Bone marrow (tissue), 2 donors: ENCODE measurements at places on chromosomes 4 and X.

DNA sequence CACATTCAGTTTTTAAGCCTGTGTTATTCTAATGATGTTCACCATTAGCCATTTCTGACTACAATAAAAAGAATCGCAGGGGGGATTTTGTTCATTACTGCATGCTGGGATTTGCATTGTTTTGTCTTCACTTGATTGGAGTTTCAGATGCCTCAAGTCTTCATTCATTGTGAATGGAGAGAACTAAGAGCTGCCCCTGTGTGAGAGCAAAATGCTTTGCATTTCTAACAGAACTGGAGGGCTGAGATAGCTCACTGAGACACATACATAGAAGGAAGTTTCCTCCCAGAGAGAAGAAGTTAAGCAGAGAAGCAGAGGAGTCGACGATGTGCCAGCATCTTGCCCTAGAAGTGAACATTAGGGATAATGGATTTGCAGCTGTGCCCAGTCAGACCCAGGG lies 113.5 kb upstream of the GATB start:
- DNase-seq = no peak

DNA sequence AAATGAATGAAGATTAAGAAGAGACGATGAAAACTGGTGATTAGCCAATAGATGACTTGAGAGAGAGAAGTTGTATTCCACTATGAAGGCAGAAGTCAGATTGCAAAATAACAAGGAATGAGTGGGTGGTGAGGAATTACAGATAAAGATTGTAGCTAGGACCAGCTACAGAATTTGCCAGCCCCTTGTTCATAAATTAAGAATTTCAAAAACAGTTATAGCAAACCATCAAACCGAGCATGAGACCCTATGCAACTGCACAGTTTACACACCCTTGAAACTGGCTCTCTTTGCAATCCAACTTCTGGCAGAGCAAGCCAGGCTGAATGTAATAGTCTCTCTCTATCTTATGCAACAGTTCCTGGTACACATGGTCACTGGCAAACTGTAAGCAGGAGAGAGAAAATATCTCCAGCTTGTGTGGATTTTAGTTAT lies 35.2 kb downstream of the STAP1 start:
- DNase-seq = no peak

- DNase-seq = no peak
Observed at GRCh38 chrX:20521222-20521621, 254.5 kb upstream of the RPS6KA3 start.

DNA sequence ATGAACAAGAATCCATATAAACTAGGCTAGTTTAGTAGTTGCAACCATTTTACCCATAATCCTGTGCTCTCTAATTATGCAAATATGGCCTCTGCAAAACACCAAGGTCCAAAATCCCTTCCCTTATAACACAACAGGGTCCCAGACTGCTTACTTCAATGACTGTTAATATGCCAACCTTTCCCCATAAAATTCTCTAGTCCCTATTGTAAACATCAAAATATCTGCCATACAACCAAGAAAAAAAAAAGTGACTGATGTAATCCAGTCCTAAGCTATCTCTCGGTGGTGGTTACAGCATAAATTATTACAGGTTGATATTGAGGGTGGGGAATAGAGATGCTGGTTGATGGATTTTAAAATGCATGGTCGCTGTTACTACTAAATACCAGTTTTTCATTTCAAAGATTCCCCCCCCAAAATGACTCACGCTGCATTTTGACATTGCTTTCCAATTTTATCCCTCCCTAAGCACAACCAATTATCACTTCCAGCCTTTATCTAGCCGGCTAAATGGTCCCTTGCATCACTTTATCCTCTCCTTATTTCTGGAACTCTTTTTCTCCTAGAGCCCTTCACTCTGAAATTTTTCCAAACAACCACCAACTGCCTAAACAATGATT lies 44.8 kb downstream of the TSPAN5 start:
- no peak for DNase-seq

DNA sequence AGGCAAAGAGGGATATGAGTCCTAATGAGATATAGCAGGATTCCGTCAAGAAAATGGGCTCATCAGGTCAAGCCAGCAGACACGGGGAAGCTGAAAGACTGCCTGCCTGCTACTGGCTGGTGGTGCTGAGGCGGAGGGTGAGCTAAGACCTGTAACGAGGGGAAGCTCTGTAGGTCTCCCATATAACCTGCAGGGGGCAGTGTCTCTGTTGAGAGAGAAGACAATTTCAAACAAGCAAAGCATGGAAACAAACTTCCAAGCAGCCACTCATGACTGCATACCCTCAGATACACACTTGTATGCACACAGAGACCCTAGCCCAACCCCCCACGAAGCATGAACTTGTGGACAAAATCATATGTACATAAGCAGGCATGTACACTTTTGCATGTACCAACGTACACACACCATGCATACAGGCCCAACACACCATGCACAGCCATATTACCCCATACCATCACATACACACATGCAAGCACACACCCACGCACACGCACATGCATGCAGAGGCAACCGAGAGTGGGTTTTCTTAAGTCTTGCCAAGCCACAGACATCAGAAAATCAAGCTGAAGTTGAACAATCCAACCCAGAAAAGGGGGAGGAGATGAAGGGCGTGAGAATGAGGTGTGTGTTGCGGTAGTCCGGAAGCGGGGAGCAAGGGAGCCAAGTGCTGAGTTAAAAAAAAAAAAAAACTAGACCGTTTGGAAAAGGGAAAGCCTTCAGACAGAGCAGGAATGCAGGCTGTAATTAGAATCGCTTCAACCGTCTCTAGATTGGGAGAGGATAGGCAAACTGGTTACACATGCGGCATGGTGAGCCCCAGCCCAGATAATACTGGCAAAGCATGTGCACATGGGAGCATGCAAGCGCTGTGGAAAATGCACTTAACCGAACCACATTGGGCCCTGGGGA lies 71.0 kb downstream of the PJA1 start:
- DNase-seq = no peak

DNA sequence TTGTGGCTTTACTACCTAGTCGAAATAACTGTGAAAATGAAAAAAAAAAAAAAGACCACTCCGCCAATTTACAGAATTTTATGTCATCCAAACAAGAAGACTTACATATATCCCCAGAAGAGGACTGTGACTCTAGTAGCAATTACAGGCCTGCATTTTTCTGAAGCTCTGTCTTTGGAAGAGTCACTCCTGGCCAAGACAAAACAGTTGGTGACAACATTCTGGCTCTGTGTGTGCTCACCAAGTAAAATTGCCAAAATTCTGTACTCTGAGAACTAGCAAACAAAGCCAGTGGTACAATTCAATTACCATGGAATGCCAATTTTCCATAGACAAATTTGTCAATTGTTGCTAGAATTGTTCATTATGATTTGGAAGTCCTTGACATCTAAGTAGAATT lies 311.1 kb downstream of the PDGFC start:
- no peak for DNase-seq

DNA sequence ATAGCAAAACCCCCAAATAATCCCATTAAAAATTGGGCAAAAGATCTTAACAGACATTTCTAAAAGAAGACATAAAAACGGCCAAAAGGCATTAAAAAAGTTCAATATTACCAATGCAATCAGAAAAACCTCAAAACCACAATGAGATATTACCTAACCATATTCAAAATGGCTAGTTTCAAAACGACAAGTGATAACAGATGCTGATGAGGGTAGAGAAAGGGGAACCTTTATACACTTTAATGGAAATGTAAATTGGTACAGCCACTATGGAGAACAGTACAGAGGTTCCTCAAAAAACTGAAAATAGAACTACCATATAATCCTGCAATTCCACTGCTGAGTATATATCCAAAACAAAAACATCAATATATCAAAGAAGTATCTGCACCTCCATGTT lies 6.2 kb downstream of the AADAT start:
- DNase-seq = no peak

DNA sequence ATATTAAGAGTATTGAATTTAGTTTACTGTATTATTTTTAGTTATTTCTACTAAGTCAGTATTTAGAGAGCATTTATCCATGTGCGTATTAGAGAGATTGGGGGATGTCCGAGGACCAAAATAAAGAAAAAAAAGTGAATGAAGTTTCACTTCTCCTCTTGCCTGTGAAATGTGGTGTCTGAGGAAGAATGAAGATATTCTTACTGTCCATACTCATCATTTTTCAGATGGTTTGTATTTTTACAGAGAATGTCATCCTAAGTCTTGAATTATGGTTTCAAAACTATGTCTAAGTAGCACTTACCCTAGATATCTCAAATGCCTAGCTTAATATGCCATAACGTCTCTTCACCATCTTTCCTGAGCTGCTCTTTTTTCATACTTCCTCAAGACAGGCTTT lies 854.3 kb downstream of the C4orf33 start:
- no peak for DNase-seq

- DNase-seq = no peak
Observed at GRCh38 chr4:114558446-114559020, 40.1 kb upstream of the UGT8 start.

DNA sequence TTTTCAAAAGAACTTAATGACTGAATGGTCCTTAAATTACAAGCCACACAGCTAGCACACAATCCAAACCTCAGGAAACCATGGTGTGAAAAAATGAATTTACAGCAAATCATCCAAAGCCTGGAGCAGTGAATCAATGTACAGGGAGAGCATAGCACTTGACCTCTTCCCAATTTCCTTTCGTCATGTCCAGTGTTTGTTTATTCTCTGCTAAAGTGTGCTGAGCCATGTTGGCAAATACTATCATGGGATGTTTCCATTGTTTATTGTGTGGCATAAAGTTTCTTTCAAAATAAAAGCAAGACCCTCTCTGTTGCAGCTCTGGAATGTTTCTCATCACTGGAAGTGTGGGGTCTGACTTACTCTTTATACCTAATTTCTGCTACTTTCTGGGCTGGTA lies 25.4 kb upstream of the FAM47B start:
- no peak for DNase-seq

DNA sequence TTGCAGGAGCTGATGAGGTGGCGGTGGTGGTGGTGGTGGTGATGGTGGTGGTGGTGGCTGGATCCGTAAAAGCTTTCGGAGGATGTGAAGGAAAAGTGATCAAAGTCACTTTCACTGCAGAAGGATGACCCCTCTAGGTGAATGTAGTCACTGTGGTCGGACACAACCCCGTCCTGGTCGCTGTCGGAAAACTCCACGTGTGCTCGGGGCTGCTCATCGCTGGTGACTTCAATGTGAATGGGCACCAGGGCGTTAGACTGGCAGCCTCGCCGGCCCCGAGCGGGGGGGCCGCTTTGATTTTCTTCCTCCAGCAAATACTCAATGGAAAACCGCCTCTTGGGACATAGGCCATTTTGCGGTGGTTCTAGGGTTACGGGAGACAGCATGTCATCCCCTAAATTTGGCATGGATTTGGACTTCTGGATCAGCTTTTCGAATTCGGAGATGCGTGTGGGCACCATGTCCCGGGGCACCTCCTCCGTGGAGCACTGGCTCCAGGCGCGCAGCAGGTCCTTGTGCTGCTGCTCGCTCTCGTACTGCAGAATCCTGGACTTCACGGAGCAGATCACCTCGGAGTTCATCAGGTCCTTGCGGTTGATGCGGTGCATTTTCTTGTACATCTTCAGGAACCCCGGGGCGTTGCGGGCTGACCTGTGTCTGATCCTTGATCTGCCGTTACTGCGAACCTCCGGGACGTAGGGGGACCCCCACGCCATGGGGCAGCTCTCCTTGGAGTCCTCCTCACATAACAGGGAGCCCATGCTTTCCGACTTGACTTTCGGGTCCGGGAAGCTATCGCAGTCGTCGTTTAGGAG lies 88.3 kb upstream of the PDLIM3 start:
- DNase-seq = no peak

- DNase-seq = no peak
Observed at GRCh38 chr4:118881512-118882146, 7.0 kb upstream of the SYNPO2 start.

DNA sequence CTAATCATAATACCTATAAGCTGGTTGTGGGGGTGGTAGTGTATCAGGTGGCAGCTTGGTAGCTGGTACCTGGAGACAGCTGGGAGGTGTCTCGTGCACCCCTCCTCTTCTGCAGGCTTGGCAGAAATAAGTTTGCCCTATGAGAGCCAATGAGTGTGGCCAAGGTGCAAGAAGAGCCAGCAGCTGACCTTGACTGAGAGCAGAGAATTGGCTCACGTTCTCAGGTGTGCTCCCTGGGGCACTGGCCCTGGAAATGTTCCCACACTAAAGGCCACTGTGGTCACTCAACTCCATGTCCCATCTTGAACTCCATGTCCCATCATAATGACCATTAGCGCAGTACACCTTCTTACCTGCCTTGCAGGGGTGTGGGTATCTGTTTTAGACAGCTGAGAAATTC lies 13.4 kb downstream of the TRMT44 start:
- no peak for DNase-seq

- DNase-seq = no peak
Observed at GRCh38 chr4:14149176-14150053, 521.9 kb upstream of the BOD1L1 start.

DNA sequence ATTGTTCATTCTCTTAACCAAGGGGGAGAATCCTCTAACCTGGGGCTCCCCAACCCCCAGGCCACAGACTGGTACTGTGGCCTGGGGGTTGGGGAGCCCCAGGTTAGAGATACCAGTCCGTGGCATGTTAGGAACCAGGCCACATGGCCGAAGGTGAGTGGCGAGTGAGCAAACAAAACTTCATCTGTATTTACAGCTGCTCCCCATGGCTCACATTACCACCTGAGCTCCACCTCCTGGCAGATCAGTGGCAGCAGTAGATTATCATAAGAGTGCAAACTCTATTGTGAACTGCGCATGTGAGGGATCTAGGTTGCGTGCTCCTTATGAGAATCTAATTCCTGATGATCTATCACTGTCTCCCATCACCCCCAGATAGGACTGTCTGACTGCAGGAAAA lies 957.2 kb upstream of the PRKX start:
- DNase-seq = no peak

DNA sequence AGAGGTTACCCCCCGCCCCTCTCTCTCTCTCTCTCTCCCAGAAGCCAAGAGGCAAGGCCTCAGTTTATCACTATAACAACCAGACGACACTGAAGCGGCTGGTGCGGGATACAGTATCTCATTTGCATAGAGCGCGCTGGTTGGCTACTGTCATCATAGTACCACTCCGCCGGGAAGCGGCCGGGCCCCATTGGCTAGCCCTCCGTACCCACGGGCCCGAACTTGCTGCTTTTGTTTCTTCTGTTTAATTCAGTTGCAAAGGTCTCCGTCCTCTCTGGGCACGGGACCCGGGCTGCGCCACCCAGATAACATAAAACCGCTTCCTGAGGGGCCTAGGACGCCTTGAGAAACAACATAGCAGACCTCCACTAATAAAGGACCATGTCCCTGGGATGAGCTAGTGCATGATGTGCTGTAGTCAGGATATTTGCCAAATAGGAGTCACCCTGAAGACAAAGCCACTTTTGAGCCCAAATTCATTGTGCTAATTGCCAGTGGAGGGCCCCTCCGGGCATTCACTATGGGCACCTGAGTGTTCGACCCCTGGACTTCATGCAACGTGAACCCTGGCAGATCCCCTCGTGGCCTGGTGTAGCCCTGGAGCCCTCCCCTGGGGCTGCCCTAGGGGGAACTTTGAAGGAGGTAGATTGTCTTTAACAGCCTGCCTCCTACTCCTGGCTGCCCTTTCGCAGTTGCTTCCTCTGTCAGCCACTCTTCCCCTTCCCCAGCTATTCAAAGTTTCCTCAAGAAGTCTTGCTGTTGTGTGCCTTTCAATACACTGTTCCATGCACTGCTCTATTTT lies at the start of gene PCYT1B:
Gene PCYT1B (minus strand): TSS at position 91 of the 802 bp plus-strand sequence. CDS start 242 bp downstream, outside the sequence.
- DNase-seq = no peak
